ENCODE measurements at places on chromosomes 7 and 10.

- DNase-seq, result no peak
Measured at GRCh38 chr7:69564454-69565417, 33.5 kb upstream of the AUTS2 start.

DNA sequence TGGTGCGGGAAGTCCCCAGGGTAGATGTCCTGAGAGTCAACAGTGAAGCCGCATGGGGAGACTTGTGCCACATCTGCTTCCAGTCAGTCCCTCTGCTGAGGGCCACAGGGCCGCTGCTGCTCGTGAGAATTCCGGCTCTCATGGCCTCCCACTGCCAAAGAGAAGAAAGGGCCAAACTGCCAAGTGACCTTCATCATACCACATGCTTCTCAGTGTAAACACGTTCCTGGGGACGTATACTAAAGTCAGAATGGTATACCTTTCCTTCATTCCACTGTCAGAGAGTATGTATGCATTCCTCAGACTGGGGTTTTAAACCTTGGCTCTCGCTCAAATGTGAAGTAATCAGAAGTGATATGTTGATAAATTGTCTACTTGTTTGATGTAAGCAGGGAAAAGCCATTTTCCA is 52.8 kb upstream of the SEC61G start:
- no peak for DNase-seq

GRCh38 chr7:23894892-23895569 is 185.0 kb downstream of the STK31 start:
- no peak for DNase-seq

- peak; percentile 76 for DNase-seq
Measured at GRCh38 chr7:44733708-44734481, 14.8 kb upstream of the ZMIZ2 start.

DNA sequence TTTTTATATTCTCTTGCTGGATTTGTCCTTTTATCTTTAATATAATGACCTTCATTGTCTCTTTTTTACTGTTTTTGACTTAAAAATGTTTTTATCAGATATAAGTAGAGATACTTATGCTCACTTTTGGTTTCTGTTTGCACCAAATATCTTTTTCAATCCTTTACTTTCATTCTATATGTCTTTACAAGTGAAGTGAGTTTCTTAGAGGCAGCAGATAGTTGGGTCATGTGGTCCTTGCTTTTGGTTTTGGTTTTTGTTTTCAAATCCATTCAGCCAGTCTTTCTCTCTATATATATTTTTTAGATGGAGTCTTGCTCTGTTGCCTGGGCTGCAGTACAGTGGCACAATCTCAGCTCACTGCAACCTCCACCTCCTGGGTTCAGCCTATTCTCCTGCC is 932.4 kb upstream of the LRRTM3 start:
- DNase-seq, result no peak

DNA sequence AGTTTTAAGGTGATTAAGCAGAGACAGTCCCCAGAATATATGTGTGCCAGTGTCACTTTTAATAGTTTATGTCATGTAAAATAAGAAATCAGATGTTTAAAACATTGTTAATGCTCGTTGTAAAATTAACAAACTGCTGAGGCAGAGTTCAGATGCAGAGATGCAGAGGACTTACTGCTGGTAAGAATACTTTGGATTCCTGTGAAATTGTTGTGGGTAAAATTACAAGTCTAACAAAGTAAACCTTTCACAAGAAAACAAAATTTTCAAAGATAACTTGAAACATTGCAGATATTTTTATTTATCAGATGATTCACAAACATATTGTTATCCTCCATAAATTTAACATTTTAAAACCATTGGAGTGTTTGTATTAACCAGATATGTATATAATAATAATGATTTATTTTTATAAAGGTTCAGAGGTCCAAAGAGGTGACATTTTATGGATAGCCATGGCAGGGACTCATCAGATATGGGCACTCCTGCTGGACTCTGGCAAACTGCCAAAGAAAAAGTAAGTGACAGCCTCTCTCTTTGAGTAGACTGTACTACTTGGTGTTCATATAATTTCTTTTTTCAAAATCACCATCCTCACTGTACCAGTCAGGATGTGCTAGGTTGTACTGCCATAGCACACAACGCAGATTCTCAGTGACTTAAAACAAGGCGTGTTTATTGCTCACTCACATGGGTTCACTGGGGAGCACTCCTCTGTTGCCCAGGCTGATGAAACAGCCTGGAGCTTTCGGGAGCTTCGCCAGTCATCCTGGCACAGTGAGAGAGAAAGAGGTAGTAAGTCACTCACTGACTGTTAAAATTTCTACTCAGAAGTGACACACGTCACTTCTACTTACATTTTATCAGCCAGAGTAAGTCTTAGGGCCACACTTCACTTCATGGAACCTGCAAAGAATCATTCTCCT is 43.5 kb downstream of the NHLRC2 start:
- no peak for DNase-seq

DNA sequence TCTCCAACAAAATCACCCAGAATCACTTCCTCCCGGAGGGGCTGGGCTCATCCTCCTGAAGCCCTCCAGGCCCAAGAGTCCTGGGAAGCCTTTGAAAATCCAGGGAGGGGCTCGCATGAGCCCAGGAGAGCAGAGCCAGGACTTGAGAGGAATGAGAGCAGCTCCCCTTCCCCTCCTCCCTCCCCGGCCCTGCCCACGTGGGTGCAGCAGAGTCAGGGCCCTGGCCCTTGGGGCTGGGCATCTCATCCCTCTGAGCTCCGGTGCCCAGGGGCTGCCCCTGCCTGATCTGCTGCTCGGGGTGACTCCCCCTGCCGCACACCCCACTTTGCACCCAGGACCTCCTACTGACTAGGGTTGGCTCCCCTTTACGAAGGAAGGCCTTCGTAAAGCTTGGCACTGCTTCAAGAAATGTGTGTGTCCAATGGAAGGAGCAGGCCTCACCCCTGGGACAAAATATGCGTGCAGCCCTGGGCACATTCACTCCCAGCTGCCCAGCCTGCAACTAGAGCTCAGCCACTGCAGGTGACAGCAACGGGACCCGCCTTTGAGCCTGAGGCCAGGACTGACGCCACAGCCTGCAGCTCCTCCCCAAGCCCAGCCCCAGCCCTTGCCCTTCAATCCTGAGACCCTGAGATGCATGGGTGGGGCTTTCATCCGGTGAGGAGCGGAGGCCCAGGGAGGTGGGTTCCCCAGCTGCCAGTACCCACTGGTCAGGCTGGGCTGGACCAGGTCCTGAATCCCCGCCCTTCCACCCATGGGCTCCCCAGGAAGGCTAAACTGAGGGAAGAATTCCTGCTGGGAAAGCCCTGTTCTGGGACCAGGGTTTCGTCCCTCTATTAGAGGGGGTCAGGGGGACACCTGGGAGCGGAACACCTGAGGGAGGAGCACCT is 21.8 kb downstream of the PWWP2B start:
- DNase-seq, result peak; percentile 61

- DNase-seq, result no peak
Measured at GRCh38 chr7:39987641-39988347, 37.7 kb downstream of the CDK13 start.

GRCh38 chr7:34823650-34824258 is 165.7 kb downstream of the NPSR1 start:
- peak; percentile 64 for DNase-seq

DNA sequence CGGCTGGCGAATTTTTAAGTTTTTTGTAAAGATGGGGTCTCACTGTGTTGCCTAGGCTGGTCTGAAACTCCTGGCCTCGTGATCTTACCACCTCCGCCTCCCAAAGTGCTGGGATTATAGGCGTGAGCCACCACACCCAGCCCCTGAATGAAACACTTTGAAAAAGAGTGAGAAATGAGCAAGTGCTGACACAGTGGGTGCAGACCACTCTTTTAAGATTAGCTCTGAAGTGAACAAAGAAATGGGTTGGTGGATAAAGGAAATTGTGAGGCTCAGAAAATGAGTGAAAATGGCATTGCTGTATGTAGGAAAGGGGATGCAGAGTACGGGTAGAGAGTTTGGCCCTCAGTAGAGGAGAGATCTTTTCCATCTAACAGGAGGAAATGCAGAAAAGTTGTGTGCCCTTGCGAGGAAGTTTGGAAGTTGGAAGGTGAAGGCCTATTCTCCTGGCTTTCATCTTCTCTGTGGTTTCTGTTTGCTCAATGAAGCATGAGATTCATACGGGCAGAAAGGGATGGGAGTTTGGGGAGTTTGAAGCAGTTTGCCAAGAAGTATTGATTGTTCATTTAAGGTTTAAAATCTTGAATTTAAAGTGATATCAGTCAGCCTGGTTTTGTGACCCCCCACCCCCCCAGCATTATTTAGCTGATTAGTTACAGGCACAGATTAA is 11.0 kb downstream of the MAPK8 start:
- no peak for DNase-seq

GRCh38 chr10:58335306-58336005 is 650 bp downstream of the UBE2D1 start:
- peak; percentile 87 for DNase-seq

- no peak for DNase-seq
Measured at GRCh38 chr10:82680608-82681007, 805.6 kb downstream of the NRG3 start.

DNA sequence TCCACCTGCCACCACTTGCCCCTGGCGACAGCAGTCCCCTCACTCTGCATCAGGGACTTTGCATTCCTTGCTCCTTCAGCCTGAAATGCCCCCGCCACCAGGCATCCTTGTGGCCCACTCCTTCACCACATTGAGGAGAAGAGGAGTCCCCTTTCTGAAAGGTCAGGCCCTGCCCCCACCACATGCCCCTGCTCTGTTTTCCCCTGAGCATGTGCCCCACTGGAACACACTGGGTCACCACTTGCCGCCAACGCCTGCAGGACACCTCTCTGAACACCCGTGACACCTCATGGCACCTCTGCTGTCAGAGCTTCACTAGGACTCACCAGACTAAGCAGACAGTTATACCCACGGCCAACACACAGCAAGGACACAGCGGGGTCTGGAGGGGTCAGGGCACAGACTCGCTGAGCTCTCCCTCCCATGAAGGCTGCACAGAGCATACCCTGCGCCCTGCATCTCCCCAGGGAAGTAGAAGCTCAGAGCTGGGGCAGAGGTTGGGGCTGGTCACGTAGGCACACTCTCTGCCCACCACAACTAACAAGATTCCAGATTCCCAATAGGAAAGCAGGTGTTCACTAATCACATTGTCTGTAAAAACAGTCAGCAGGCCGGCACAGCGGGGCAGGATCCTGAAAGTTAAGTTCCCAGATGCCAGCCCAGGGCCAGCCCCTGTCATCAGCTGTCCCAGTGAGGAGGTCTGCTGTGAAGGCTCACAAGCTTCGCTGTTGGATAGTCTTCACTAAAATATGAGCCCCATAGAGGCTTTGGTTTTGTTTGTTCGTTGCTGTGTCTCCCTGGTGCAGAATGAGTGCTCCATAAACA is 5.8 kb upstream of the AOC1 start:
- no peak for DNase-seq

DNA sequence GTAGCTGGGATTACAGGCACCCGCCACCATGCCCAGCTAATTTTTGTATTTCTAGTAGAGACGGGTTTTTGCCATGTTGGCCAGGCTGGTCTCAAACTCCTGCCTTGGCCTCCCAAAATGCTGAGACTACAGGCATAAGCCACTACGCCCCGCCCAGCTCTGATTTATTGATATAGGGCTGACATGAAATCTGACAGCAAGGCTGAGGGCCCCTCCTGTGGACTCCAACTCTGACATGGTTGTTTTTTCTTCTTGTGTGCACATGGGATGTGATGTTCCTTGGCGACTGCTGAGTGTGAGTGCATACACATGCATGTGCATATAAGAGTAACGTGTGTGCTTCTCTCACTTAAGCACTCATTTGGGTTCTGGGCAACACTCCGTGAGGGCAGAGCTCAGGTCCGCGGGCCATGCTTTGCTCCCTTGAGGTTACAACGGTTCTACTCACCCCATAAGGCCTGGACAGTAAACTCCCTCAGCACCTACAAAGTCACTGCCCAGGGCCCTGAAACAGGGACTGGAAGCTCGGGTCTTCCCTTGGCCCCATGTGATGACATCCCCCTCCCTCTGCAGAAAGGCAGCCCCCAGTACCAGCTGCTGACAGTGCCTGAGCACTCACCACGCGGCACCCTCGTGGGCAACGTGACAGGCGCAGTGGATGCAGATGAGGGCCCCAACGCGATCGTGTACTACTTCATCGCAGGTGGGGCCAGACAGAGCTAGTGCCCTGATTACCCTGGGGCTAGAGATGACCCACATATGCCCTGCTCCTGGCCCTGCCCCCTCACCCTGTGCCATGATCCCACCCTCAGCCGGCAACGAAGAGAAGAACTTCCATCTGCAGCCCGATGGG is 33.6 kb upstream of the VSIR start:
- no peak for DNase-seq

Data from epithelial cell of esophagus (primary cell).